ENCODE measurements at places on chromosomes 11 and 22.

GRCh38 chr11:66715346-66716085, 13.5 kb downstream of the SPTBN2 start:
- DNase-seq, result no peak

GRCh38 chr22:42949159-42949558, 65.8 kb downstream of the PACSIN2 start:
- no peak for DNase-seq

DNA sequence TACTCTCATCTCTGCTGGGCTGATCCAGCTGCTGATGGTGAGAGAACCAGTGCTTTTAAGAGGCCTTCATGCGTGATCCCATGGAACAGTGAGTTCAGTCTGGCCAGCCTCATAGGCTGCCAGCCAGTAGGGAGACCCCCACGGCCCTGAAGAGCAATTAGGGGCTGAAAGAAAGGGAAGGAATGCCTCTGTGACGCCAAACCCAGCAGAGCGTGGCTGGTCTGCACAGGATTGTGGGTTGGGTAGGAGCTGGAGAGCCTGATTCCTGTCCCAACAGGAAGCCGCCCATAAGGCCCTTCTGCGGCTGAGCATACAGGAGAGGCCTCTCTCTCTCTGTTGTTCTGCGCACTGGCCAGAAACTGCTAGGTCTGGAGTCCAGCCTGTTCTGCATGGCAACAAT, 181.5 kb upstream of the E2F8 start:
- no peak for DNase-seq

GRCh38 chr11:110389965-110390364, 39.8 kb upstream of the FDX1 start:
- DNase-seq, result no peak

DNA sequence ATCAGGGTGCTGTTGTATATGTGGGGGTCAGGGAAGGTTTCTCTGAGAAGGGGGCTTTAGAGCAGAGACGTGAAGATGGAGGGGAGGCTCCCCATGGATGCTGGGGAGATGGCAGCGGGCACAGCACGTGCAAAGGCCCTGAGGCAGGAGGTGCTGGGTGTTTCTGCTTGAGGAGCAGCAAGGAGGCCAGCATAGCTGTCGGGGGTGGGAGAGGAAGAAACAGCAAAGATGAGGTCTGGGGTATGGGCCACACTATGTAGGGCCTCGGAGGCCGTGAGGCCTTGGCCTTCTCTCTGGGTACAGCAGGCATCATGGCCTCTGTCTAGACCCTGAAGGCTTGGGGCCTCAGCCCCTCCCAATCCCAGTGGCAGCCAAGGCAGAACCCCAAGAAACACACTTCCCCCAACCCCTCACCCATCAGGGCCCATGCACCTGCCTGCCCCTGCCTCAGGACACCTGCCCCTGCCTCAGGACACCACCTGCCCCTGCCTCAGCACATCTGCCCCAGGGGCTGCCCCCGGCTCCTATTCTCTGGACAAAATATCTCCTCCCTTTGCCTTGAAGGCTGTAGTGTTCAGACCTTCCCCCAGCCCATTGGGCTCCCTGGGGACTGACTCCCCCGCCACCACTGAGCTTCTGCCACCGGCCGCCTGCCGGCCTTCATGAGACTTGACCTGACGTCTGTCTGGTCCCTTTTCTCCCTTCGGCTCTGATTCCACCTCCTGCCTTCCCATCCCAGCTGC, 6.2 kb downstream of the ALDH3B1 start:
- no peak for DNase-seq

DNA sequence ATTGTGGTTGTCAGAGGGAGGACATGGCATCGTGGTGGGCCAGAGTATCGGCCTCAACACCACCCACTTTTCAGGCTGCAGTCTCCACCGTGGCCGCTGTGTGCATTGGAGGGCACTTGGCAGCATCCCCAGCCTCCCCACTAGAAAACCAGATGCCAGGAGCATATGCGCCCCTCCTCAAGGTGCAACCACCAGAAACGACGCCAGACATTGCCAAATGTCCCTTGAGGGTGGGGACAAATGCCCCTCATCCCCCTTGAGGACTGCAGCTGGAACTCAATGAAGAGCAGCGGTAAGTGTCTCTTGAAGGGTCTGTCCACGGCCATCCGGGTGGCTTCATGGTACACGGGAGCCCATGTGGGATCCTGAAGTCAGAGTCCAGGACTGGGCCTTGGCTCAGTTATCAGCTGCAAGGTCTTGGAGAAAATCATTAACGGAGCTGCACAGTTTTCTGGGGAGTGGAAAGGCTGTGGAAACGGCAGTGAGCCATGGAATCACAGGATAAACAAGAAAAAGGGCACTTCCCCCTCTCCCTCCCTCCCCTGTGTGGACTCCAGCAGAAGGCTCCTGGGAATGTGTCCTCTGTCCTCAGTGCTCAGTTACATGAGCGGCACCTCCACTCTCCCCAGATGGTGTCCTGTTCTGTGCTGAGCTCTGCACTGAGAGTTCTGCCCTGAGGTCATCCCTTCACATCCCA, 324.4 kb upstream of the B3GAT1 start:
- DNase-seq, result no peak

DNA sequence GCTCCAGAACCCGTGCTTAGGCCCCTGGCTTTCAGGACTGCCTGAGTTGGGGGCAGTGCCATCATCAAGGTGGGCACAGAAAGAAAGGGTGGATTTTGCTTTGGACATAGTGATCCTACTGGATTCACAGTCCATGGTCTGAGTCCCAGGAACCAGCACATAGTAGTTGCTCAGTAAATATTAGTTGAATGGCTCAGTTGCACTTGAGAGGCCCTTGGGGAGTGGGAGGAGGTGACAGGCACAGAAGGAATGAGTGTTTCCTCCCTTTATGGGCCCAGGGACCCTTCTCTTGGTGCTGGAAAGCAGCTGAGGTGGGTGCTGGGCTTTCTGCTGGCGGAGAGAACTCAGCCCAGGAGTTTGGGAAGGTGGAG, 16.6 kb downstream of the ARHGEF17 start:
- DNase-seq, result no peak

DNA sequence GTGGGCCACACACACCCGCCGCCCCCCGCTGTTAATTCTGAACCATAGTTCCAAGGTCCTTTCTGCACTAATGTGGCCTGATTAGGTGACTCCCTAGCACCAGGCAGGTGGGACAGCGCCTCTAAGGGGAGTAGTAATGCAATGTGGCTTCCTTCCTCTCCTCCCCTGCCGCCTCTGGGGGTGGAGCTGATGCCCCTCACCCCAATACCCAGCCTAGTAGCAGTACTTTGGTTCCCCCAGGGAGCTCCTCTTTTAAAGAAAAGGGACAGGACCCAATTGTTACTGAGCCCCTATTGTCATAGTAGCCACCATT, 14.4 kb downstream of the RTN4RL2 start:
- no peak for DNase-seq

GRCh38 chr11:14956111-14956510, 16.0 kb downstream of the CALCA start:
- DNase-seq, result no peak

- DNase-seq, result no peak
Observed at GRCh38 chr22:49647627-49648026, 180.0 kb downstream of the BRD1 start.

DNA sequence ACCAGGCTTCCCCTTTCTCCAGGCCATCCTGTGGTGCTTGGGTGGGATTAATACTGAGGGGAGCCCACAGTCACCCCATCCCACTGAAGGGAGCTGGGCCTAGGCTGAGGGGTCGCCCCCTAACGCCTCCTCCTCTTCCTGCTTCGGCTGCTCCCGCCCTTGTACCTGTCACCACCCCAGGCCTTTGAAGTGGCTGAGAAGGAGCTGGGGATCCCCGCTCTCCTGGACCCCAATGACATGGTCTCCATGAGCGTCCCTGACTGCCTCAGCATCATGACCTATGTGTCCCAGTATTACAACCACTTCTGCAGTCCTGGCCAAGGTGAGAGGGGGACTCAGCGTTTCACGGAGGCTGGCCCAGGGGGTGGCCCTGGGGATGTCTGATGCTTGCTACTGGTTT, 6.1 kb downstream of the MICALL1 start:
- DNase-seq, result no peak

DNA sequence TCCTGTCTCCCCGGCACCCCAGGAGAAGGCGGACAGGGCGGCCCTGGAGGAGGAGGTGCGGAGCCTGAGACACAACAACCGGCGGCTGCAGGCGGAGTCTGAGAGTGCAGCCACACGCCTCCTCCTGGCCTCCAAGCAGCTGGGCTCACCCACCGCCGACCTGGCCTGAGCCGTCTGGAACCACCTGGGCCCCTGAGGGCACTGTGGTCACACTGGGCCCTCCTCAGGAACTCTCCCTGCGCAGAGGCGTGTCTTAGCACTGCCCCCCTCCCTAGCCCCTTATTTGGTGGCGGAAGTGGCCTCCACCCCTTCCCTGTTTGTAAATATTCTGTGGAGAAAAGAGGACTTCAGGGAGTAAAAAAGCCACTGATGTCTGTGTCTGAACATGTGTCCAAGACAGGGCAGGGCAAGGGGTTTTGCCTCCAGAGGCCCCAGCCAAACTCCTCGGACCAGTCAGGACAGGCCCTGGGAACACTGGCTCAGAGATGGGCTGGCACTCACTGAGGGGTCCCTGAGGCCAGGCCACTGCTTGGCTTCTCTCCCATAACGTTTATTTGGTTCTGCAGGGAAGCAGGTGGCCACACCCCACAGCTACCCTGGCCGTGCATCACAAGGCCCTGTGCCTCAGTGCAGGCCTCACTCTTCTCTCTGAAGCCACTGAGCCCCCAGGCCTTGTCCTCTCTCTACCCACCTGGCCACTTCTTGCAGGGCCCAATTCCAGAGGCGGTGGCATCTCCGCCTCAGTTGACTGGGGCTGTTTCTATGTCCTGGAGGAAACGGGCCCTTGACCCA, 12.0 kb downstream of the RELA start:
- no peak for DNase-seq

- DNase-seq, result peak; percentile 85
Observed at GRCh38 chr22:37121887-37122591, 12.5 kb upstream of the TMPRSS6 start.

GRCh38 chr11:107301878-107302277, 155.7 kb downstream of the CWF19L2 start:
- no peak for DNase-seq

GRCh38 chr11:108403052-108403451, 64.3 kb downstream of the C11orf65 start:
- no peak for DNase-seq

- DNase-seq, result no peak
Observed at GRCh38 chr11:63829823-63830489, 9.0 kb upstream of the MARK2 start.

GRCh38 chr22:32852395-32853251, 51.1 kb downstream of the TIMP3 start:
- DNase-seq, result no peak

- no peak for DNase-seq
Observed at GRCh38 chr11:74023276-74023675, 14.4 kb upstream of the UCP3 start.

DNA sequence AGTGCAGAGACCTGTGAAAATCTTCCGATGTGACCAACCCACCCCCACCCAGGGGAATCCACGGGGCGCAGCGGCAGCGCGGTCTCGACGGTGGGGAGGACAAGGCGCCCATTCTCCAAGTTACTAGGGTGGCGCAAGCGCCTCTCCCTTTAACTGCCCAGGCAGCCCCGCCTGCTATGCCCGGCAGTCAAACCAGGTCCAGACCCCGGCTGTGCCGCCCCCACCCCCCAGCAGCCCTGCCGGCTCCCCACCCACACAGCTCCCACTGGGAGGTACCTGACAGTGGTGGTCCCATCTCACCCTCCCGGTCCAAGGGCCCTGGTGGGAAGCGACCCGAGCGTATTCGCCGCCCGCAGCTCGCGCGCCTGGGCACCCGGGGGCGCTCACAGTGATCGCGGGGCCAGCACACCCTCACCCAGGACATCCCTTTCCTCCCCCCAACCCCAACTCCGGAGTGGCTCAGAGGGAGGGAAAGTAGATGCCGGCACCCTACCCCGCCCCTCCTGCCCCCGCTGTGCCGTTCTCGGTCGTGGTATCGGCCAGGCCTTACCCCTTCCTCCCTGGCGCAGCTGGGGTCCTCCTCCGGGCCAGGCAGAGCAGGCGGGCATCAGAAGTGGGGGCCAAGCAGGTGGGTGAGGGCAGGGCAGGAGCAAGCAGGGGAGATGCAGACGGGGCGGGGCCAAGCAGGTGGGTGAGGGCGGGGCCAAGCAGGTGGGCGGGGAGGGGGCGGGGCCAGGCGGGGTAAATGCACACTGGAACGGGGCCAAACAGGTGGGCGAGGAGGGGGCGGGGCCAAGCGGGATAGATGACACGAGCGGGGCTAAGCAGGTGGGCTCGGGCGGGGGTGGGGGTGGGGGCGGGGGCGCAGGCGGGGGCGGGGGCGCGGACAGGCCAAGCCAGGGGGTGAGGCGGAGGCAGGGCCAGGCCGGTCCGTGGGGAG, at the start of gene TRPM5:
Gene TRPM5, minus strand, starts transcription at position 634 of the 940 bp plus-strand sequence. CDS start 21,478 bp downstream, outside the sequence.
- peak; percentile 50 for DNase-seq

DNA sequence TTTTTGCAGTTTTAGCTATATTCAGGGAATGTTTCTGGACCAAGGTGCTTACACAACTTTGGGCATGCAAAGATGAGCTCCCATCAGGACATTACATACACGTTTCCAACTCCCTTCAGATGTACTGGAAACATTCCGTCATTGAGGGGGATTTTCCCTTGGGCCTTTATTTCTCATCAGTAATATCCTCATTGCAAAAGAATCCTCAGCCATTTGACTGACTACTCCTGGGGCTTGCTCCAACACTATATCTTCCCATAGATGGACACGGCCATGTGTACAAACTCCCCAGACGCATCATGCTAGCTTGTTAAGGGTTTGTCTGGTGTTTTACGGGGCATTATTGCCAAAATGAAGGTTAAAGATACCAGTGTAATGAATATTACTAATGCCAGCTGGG, 59.3 kb upstream of the NUP160 start:
- no peak for DNase-seq

DNA sequence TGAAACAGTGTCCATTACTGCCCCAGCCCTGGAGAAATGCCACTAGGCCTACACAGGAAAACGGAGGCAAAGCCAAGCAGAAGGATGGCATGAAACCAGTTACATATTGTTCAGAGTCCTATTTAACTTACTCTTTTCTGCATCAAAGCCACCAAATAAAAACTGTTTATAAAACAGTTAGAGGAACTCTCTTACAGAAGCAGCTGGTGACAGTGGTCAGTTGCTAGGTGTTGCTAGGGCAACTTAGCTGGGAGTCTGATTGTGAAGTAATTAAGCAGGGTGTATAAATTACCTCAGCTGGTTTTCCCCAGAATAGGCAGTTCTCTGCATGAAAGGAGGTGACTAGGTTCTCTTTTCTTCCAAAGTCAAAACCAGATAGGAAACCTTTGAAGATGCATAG, 115.6 kb upstream of the ZBED5 start:
- DNase-seq, result no peak
